A375 (cell line): ENCODE measurements at places on chromosomes 2 and 18. TPM values are rescaled to one million over a fixed set of nuclear protein-coding genes. Genes with fewer than 3 reads are reported as not detected.

The AMMECR1L gene
- total RNA-seq: 13.1 and 15.1 TPM in 2 replicates

The GPR45 gene
- total RNA-seq: not detected in 2 replicates

The EDAR gene
- not detected in 2 replicates for total RNA-seq

The EFR3B gene
- 0.45 and 0.66 TPM in 2 replicates for total RNA-seq

The IL1B gene
- 11.6 and 13.3 TPM in 2 replicates for total RNA-seq

The CCDC150 gene
- 7.9 and 9.7 TPM in 2 replicates for total RNA-seq

The SLC9A4 gene
- not detected in 2 replicates for total RNA-seq

The NDC80 gene
- total RNA-seq: 32.6 and 33.5 TPM in 2 replicates

The IL18RAP gene
- not detected in 2 replicates for total RNA-seq

The HAAO gene
- total RNA-seq: not detected in 2 replicates

The UPP2 gene
- total RNA-seq: not detected in 2 replicates

The DLGAP1 gene
- total RNA-seq: 1.5 and 1.9 TPM in 2 replicates

The CETN1 gene
- not detected in 2 replicates for total RNA-seq

The CXCR4 gene
- not detected in 2 replicates for total RNA-seq

The ZNF397 gene
- 6.2 and 6.7 TPM in 2 replicates for total RNA-seq

The ADI1 gene
- 41.9 and 45.1 TPM in 2 replicates for total RNA-seq

The TSHZ1 gene
- total RNA-seq: 10.2 and 11.7 TPM in 2 replicates

The REG3G gene
- 1.1 TPM in 1 of 2 replicates, not detected in the other for total RNA-seq

The CHAC2 gene
- 11.7 and 14.1 TPM in 2 replicates for total RNA-seq

The FNDC4 gene
- total RNA-seq: 3.2 and 3.8 TPM in 2 replicates

The DOK1 gene
- total RNA-seq: 11.1 and 11.5 TPM in 2 replicates

The UGT1A1 gene
- total RNA-seq: not detected in 2 replicates

The FOXI3 gene
- 0.08 TPM in 1 of 2 replicates, not detected in the other for total RNA-seq

The ANKRD29 gene
- 5.9 and 10.1 TPM in 2 replicates for total RNA-seq

The CFC1 gene
- not detected in 2 replicates for total RNA-seq

The IL18R1 gene
- 4.6 and 4.7 TPM in 2 replicates for total RNA-seq

The SERPINB5 gene
- 0.15 and 0.45 TPM in 2 replicates for total RNA-seq
